ENCODE measurements at places on chromosomes 2 and 18.

DNA sequence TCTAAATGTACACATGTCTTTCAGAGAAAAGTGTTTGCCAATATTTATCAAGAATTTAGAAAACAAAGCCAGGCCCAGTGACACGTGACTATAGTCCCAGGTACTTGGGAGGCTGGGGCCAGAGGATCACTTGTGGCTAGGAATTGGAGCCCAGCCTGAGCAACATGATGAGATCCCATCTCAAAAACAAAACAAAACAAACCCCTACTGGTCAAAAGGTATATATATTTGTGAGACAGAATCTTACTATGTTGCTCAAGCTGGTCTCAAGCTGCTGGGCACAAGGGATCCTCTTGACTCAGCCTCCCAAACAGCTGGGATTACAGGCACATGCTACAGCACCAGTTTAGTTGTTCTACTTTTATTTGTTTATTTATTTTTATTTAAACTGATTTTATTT lies 79.2 kb downstream of the ZDBF2 start:
- no peak for DNase-seq

DNA sequence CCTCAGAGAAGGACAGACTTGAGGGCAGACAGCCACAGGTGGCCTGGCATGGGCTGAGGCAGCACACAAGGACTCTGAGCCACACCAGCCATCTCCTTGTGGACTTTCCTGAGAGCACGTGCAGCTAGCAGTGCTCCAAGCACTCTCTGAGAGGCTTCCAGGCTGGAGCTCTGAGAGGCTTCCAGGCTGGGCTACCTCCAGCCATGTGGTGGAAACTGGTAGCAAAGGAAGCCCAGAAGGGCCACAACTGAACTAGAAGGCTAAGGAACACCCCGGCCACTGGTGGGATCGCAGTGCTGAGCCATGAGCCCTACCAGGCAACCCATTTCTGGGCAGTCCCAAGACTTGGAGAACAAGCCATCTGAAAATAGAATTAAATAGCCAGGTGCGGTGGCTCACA lies 39.5 kb downstream of the BCL11A start:
- DNase-seq, result no peak

DNA sequence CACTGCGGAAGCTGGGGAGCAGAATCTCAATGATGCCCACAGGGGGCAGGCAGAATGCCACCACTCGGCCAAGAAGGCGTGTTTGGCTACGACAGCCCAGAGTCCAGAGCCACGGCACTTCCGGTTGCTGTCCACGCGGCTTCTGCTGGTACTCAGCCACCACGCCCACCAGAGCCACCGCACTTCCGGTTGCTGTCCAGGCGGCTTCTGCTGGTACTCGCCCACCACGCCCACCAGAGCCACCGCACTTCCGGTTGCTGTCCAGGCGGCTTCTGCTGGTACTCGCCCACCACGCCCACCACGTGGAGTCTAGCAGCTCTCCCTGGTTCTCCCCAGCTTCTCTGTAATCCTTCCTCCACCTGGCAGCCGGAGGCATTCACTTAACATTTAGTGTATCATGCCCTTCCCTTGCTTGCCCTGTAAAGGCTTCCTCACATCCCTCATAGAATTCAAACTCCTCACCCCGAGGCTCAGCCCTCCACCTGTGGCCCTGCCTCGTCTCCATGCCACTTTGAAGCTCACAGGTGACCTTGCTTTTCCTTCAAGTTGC lies 40.1 kb upstream of the APCDD1 start:
- no peak for DNase-seq

DNA sequence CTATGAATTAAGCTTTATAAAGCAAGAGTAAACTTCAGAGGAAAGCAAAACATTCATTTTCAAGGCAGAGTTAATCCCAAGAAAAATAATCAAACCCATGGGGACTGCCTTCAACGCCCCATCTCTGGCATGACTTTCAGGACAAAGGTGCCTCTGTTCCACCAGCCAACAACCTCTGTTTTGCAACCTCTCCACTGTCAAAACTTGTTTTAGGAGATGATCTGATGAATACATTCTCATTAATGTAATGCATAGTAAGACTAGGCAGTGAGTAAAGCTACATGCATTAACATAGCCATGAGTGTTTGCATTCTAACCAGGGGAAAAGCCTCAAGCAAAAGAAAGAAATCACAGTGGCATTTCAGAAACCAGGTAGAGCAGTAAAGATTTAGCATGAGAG lies 357.0 kb downstream of the FBXO15 start:
- DNase-seq, result no peak

GRCh38 chr18:7105943-7106342 lies 11.7 kb downstream of the LAMA1 start:
- DNase-seq, result no peak

DNA sequence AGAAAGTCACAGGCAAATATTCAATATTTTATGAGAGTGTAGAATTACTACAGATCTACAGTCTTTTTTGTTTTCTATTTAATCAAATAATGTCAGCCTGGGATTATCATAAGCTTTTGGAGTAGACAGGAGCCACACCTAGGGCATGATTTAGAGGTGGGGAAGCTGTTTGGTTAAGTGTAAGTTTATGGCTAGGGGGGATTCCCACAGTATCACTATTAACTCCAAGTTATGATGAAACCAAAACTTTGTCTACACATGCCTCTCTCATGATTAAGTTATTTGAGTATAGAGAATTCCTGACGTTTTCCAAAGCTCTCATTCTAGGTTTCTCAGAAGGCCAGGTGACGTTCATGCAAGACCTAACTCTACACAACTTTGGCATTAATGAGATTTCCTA lies 2.1 kb downstream of the SERPINB10 start:
- no peak for DNase-seq

- DNase-seq, result no peak
Measured at GRCh38 chr2:6637330-6637729, 228.4 kb downstream of the CMPK2 start.

- DNase-seq, result no peak
Measured at GRCh38 chr2:183532514-183532913, 408.3 kb downstream of the NUP35 start.

- DNase-seq, result no peak
Measured at GRCh38 chr2:40374543-40375240, 77.2 kb downstream of the SLC8A1 start.

DNA sequence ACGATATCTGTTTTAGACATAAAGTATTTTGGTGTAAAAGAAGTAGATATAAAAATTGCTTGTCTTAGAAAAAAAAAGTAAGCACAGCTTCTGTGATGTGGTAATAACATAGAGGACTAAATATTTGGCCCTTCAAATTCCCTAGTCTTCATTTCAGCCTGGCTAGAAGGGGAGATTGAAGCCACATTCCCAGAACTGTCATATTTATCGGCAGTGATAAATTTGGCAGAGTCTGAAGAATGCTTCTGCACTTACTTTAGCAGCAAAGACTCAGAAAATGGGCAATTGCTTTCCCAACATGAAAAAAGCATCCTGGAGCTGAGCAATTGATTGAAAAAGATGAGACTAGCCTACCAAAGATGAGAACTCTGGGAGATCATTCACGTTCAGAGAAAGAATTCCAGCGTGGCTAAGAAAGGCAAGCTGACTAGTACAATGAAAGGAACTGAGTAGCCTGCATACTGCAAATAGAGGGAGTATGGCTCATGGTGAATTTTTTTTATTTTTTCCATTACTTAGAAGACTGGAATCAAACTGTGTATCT lies 278.7 kb upstream of the KLHL29 start:
- DNase-seq, result no peak
